ENCODE measurements at places on chromosomes 2 and 18. TPM values are rescaled to one million over a fixed set of nuclear protein-coding genes. Genes with fewer than 3 reads are reported as not detected.

Gene C1GALT1C1L
- total RNA-seq = not detected

Gene MYCN
- total RNA-seq = 75.5 TPM

Gene GCG
- not detected for total RNA-seq

Gene RFTN2
- total RNA-seq = 29.9 TPM

Gene CD302
- 2.5 TPM for total RNA-seq

Gene RPRM
- total RNA-seq = 95.9 TPM

Gene POTEF
- total RNA-seq = not detected

Gene RAMP1
- total RNA-seq = 2.7 TPM

Gene CD8B2
- total RNA-seq = not detected

Gene AGXT
- not detected for total RNA-seq

Gene DCDC2C
- total RNA-seq = 0.62 TPM

Gene OXER1
- total RNA-seq = not detected

Gene PXDN
- 35.6 TPM for total RNA-seq

Gene KRTCAP3
- total RNA-seq = not detected

Gene SERPINB10
- not detected for total RNA-seq

Gene GNLY
- not detected for total RNA-seq

Gene SNORC
- total RNA-seq = 1.6 TPM

Gene SERPINB5
- not detected for total RNA-seq

Gene TNFAIP6
- 0.31 TPM for total RNA-seq

Gene WDR75
- total RNA-seq = 91.9 TPM

Gene ANKRD30B
- 0.16 TPM for total RNA-seq

Gene MPHOSPH10
- total RNA-seq = 28.9 TPM

Gene RAB31
- total RNA-seq = 27.6 TPM

Gene SKOR2
- total RNA-seq = not detected

Gene CHRNG
- total RNA-seq = 0.16 TPM

Gene EPHA4
- total RNA-seq = 259 TPM

Gene TANK
- 89.5 TPM for total RNA-seq

Gene POTEI
- not detected for total RNA-seq

Gene SLC9A4
- 0.62 TPM for total RNA-seq

Gene ALKAL2
- 2.0 TPM for total RNA-seq

Gene CROCC2
- total RNA-seq = under 0.01 TPM

Gene CELF4
- 60.7 TPM for total RNA-seq
